ENCODE measurements at places on chromosomes 5 and 9.

GRCh38 chr9:129836311-129837007 is 1.2 kb downstream of the USP20 start:
- DNase-seq: no peak

DNA sequence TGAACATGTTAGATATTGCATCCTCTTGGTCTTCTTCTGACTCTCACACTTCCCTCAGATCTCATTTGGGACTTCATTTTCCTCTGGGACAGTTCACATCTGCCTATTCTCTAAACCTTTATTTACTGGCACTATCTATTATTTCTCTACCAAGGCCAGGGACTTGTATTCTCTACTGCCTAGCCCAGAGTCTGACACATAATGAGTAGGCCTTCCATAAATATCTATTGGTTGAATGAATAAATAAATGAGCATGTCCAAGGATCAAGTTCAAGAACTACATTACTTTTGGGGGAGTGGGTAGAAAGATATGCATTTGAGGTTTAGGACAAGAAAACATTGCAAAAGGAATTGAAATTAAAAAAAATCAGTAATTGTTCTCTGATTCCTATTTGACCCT is 250.3 kb downstream of the TRIM32 start:
- DNase-seq: no peak

DNA sequence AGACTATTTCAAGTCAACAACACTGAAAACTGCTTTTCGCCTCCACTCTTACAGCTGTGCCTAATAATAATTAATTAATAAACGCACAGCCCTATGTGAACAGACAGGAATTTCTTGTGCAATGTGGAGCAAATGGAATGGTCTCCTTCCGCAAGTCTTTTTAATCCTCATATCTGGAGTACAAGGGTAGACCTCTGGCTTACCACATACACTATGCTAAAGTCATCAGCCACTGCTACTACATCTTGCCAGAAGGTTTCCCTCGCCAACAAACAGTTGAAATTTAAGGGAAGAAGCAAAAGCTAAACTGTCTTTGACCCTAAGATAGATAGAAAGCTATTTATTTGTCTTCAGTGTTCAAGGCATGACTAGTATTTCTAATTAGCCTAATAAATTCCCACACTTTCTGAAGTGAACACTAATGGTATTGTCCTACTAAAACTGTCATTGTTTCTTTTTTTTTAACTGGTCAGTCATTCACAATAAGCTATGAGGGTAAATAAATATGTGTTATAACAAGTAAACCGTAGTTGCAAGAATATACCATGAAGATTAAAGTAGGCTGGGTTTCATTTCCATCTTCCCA is 63.9 kb downstream of the GOLPH3 start:
- no peak for DNase-seq

DNA sequence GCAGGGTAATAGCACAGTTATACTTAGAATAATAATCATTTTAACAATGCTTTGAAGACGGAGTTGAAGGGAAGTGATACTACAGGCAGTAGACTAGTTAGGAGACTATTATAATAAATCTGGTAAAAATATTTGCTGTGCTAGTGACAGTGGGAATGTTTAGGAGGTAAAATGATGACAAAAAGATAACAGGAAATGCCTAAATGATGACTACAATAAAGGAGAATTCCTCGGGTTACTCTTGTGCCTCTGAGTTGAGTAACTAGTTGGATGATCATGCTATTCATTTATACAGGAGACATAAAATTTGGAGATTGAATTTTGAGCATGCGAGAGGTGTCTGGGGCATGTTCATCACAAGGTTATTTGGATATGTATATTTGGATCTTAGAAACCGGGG is 32.2 kb upstream of the PAM start:
- DNase-seq: peak; percentile 42

- no peak for DNase-seq
These were observed 1.5 kb upstream of the NSMF start for GRCh38 chr9:137460363-137461315.

DNA sequence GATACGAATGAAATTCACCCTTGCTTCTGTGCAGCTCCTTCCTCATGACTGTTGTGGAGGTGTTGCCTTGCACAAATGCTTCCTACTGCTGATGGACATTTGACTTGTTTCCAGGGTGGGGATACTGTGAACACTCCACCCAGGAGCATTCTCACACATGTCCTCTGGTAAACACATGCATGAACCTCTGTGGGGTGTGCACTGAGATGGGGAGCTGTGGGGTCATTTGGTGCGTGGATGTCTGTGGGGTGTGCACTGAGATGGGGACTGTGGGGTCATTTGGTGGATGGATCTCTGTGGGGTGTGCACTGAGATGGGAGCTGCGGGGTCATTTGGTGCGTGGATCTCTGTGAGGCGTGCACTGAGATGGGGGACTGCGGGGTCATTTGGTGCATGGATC is 72.9 kb upstream of the IRX4 start:
- DNase-seq: no peak

DNA sequence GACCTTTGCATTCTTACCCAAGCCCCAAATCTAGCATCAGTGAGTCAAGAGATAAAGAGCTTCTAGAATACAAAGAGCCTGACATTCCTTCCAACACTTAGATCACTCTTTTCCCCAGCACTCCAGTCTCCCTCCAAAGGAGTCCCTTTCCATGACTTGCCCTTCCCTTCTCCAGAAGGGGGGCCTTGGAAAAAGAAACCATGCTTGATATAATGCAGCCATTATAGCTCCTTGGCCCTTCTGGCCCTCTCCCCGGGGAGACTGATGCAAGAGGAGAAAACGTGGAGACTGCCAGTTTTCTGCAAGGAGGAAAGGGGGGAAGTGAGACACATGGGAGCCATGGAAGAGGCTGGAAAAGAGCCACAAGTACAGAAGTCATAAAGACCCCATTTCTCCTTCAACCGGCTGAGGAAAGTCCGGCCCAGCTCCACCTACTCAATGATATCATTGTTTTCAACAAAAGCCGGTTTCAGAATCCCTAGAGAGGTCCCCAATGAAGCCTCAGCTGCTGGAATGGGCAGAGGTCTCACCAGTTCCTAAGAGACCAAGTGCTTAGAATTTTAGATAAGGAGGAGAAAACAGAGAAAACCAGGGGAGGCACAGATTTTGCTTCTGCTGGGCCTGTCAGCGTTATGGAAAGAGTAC is 29.0 kb downstream of the ADAM19 start:
- no peak for DNase-seq

DNA sequence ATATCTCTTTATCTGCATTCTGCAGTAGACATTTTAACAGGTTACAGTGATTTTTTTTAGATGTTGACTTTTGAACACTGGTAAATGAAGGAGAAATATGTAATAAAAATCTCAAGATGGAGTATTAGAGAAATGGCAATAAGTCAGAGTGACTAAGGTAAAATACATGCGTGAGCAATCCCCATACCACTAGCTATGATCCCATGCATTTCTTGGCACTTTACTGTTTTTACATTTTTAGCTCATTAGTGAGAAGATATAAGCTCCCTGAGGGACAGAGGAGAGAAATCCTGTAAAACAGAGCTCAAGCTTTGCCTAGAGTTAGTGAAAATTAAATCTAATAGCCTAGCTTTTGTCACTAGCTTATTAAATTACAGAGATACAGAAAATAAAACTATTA is 181.9 kb upstream of the TRPM3 start:
- DNase-seq: peak; percentile 44

DNA sequence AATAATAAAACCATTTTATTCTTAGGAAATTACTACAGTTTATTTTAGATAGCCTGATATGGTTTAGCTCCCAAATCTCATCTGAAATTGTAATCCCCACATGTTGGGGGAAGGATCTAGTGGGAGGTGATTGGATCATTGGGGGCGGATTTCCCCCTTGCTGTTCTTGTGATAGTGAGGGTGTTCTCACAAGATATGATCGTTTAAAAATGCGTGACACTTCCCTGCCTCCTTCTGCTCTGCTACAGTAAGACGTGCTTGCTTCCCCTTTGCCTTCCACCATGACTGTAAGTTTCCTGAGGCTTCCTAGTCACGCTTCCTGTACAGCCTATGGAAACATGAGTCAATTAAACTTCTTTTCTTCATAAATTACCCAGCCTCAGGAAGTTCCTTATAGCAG is 122.4 kb upstream of the FGF10 start:
- no peak for DNase-seq

DNA sequence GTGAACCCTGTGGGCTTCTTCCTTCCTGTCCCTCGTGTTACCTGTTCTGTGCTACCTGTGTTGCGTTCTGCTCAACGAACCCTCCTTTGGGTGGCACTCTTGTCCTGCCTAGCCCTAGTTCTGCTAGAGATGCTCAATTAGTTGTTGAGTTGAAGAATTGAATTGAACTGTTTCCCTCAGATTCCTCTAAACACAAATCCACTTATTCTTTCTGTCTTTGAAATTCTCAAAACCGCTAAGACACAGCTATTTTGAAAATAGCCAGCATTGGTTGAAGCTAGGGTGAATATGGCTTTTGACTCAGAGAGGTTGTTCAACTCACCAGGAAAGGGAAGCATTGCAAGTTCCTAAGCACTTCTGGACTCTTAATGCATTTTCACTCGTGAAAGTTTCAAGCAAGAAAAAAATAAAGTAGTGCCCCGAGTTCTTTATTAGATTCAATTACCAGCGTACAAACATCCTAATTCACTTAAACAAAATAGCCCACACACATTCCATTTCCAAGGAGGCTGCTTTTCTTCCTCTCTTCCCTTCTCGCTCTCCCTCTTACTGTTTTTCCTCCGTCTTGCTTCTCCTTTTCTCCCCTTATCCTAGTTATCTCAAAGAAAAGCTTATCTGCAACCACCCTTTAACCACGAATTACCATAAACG is 642 bp upstream of the ITGA1 start:
- DNase-seq: no peak

GRCh38 chr5:156134216-156134615 is 192.7 kb upstream of the SGCD start:
- DNase-seq: no peak

DNA sequence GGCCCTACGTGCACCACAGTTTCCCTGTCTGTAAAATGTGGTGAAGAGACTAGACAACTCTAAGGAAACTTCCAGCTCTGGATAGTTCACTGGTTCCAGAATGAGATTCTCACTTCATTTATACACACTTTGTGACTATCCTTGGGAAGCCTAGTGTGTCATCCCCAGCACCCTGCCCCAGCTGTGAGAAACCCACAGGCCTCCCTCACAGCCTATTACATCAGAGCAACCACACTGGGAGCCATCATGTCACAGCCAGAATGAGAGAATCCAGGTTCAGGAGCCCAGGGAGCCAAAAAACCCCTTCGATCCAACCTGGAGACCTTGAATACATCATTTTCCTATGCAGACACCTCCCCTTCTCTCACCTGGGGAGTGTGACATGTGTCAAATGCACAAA is 21.0 kb upstream of the HAND1 start:
- no peak for DNase-seq

DNA sequence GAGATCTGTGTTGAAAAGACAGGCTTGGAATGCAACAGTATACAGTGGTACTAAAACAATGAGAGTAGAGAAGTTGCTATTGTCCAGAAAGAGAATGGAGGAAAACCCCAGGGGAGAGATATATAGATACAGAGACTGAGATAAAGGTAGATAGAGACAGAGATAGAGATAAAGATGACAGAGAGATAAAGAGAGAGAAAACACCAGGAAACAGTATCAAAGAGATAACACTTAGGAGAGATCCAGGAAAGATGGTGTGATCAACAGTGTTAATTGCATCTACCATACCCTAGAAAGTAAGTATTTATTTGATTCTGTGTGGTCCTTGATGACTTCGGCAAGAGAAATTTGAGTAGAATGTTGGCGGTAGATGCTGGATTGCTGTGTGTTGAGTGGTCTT is 461.8 kb upstream of the RIOK2 start:
- no peak for DNase-seq

DNA sequence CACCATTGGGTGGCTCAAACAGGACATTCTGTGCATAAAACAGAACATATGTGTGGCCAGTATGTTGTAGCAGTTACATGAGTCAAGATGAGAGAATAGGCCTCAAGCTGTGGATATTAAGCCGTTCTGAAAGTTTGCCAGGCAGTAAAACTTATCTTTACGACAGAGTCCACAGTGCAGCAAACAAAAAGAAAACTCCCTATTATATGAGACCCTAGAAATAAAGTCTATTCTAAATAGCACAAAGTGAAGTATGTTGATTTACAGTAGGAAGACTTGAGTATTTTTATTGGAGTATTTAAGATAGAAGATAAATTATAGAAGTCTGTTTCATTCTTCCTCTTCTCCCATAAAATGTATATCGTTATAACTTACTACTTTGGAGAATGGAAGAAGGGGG is 271.5 kb downstream of the ADGRV1 start:
- DNase-seq: no peak

- no peak for DNase-seq
These were observed 69.0 kb downstream of the MEF2C start for GRCh38 chr5:88813805-88814575.

- DNase-seq: no peak
These were observed 9.1 kb downstream of the DIPK1B start for GRCh38 chr9:136721339-136722092.

DNA sequence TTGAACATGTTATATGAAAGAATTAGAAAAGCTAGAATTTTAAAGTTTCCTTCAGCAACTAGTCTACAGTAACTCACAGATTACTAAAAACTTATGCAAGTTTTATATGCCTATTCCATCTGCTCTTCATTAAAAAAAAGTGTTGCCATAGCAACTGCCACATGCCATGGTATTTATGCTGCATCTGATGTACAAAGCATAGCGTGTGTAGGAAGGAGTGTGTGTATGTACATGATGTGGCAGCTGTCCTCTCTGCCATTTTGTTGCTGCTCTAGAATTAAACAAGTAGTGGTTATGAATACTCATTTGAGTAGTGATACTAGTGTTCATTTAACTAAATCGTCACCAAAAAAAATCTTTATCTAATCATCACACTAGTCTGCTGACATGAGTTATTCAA is 593.5 kb downstream of the CETN3 start:
- peak; percentile 65 for DNase-seq

GRCh38 chr5:132023258-132024116 is 12.0 kb upstream of the ACSL6 start:
- DNase-seq: no peak

DNA sequence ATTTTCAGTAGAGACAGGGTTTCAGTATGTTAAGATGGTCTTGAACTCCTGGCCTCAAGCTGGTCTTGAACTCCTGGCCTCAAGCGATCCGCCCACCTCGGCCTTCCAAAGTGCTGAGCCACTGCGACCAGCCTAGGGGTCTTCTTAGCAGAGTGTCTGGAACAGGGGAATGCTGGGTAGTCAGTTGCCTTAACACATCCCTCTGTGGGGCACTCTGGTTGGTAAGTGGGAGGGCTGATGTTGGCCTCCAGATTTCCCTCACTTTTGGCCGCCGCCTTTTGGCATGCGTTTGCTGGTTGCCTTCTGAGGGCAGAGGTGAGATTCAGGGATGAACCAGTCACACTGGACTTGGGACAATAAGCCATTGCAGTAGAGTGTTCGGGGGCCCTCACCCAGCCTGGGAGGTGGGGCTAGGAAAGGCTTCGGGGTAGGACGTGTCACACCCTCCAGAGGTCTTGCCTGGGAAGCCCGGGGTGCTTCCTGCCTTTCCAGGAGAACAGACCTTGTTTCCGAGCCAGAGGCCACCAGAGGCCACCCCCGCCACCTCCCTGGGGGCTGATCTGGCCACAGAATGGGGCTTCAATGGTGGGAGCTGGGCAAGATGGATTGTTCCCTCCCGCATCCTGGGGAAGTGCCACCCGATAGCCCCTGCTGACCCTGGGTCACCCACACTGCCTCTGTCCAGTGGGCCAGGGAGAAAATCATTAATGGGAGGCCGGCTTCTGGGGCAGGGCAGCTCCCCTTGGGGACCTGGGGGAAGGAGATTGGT is 13.3 kb downstream of the FGF18 start:
- no peak for DNase-seq

- no peak for DNase-seq
These were observed 66.8 kb upstream of the RNF130 start for GRCh38 chr5:180138214-180138975.

- no peak for DNase-seq
These were observed 364.7 kb downstream of the PRELID2 start for GRCh38 chr5:145470396-145470979.

Data from fibroblast of skin of left quadriceps (primary cell).